ENCODE measurements at places on chromosomes 7 and 10. TPM values are rescaled to one million over a fixed set of nuclear protein-coding genes. Genes with fewer than 3 reads are reported as not detected.

DNA sequence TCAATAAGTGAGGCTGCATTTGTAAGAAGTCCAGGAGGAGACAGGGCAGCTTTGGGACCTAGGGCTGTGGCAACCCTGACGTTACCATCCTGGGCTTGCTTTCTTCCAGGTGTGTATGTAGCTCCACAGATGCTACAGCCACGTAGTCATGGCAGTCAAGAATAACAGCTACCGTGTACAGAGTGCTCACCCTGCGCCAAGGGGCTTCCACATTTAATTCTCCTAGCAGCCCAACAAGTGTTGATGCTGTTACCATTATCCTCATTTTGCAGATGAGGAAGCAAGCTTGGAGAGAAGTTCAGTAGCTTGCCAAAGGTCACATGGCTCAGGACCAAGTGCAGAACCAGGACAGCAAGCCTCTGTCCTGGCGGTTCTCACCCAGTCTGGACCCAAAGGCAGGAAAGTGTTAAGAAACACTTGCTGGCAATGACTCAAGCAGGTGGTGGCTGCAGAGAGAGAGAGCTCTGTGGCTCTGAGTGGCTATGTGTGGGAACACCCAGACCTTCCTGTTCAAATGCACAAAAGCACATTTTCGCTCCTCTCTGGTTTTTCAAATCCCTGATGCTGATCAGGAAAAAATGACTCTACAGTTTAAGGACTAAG, 89.8 kb downstream of the CREM start:
- H3K27me3 ChIP-seq, result no peaks in the 10 kb centered on the region
- H3K27ac ChIP-seq, result no peak overlapping the region
- H3K4me3 ChIP-seq, result no peak overlapping the region
- no peak for DNase-seq
- peaks cover 4% of the 10 kb centered on the region for H3K36me3 ChIP-seq

Gene PLEKHS1
- total RNA-seq, result 11.6 TPM

Gene THSD7A
- total RNA-seq, result 12.1 TPM

Gene ABHD11
- 22.2 TPM for total RNA-seq
